ENCODE measurements at places on chromosomes 2 and 18. TPM values are rescaled to one million over a fixed set of nuclear protein-coding genes. Genes with fewer than 3 reads are reported as not detected.

The PLGLB2 gene
- total RNA-seq = not detected

The SLC5A7 gene
- not detected for total RNA-seq

The SERPINB8 gene
- total RNA-seq = 19.8 TPM

The G6PC2 gene
- total RNA-seq = not detected

The SLC9A4 gene
- not detected for total RNA-seq

The CDH20 gene
- 0.35 TPM for total RNA-seq

The SERPINB3 gene
- not detected for total RNA-seq

The KCNE4 gene
- total RNA-seq = 0.18 TPM

The DNER gene
- 3.2 TPM for total RNA-seq

The MAP2 gene
- 26.2 TPM for total RNA-seq

The CRYGC gene
- total RNA-seq = not detected

The KCNS3 gene
- 0.18 TPM for total RNA-seq

The UGT1A8 gene
- total RNA-seq = not detected

The MTLN gene
- total RNA-seq = 80.6 TPM

The NEU4 gene
- not detected for total RNA-seq

The UCN gene
- total RNA-seq = not detected

The MRPL19 gene
- 45.3 TPM for total RNA-seq

The RTKN gene
- total RNA-seq = 14.9 TPM

The PAIP2B gene
- 0.86 TPM for total RNA-seq

The DIPK1C gene
- not detected for total RNA-seq

The HOXD13 gene
- 0.53 TPM for total RNA-seq

The LOXHD1 gene
- not detected for total RNA-seq

The GBX2 gene
- not detected for total RNA-seq

The ACTG2 gene
- 12.4 TPM for total RNA-seq

The CROCC2 gene
- 0.35 TPM for total RNA-seq

The TP53I3 gene
- total RNA-seq = 75.9 TPM

The DAW1 gene
- 9.8 TPM for total RNA-seq

The HOXD12 gene
- not detected for total RNA-seq

The TUBB6 gene
- 878 TPM for total RNA-seq

The SNX17 gene
- total RNA-seq = 194 TPM

The SAG gene
- total RNA-seq = not detected

The ALKAL2 gene
- not detected for total RNA-seq

The DTNA gene
- 9.0 TPM for total RNA-seq

The POLR1A gene
- total RNA-seq = 15.8 TPM

The PPP3R1 gene
- total RNA-seq = 23.9 TPM

The OTOS gene
- total RNA-seq = not detected

The GRP gene
- total RNA-seq = not detected

The HOXD1 gene
- not detected for total RNA-seq

The RIOK3 gene
- 77.3 TPM for total RNA-seq

The GCKR gene
- total RNA-seq = not detected

The ABCG8 gene
- not detected for total RNA-seq

The SLC39A6 gene
- total RNA-seq = 46.3 TPM
